GM12865 (cell line): ENCODE measurements at places on chromosomes 11 and 22.

DNA sequence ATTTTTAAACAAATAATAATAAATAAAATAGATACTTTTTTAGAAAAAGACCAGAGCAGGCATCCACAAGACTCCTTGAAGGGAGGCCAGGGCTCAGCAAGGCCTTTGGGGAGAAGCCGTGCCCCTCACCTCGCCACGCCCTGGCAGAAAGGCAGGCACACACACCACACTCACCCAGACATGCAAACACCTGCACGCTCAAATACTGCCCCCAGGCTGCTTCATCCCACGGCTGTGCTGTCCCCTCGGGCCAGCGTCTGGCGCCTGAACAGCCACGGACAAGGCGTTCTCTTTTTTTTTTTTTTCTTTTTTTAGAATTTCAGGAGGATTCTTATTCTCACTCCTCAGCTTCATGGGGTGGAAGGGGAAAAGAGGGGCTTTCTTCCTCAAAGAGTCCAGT lies 1.5 kb downstream of the FADS3 start:
- no peak for DNase-seq

DNA sequence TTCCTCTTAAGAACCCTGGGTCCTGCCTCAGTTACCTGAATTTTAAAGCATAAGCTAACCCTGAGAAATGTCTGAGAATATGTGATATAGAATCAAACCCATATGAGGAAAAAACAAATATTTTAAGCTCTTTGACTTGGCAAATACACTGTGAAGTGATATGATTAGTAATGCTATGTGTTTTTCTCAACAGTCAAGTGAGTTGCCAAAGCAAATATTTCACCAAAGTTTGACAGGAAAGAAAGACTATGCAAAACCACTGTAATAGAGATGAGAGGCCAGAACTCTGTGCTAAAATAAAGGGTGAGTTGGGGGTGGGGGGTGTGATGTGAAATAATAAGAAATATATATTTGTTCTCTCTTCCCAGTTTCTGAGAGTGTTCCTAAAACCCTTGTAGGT lies 613.5 kb upstream of the CCDC179 start:
- DNase-seq, result no peak

- DNase-seq, result no peak
Measured at GRCh38 chr11:102252339-102252891, 64.9 kb upstream of the BIRC3 start.

- no peak for DNase-seq
Measured at GRCh38 chr11:123645286-123645975, 9.0 kb downstream of the SCN3B start.

GRCh38 chr22:27115816-27116256 lies 458.4 kb downstream of the MIAT start:
- DNase-seq, result no peak

DNA sequence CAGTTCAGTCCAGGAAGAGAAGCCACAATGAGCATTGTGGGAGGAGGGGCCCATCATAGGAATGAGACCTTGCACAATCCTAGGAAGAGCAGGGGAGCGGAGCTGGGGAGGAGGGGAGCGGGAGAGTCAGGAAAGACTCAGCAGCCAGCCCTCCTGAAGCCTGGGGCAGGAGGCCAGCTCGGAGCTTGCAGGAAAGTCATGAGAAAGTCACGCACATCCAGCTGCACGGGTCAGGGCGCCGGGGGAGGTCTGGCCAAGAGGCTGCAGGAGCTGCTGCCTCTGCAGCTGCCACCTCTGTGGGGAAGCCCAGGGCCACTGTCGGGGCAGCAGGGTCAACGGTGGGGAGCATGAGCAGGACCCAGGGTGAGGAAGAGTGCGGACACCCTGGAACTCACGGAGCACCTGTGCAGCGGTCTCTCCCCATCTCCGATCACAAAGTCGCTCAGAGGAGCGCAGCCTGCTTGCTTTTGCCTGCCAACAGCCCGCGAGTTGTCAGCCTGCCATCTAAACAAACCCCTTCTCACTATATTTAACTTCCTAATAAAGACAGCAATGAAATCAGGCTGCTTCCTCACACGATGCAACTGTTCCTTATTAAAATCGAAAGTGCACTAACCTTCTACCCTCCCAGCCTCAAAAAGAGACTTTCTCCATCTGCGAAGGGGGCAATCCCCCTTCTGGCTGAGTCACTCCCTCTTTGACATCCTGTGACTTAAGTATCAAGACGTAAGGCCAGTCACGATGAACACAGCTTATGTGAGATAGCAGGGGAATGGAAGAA lies 52.9 kb upstream of the RTL6 start:
- DNase-seq, result peak; percentile 75

- DNase-seq, result peak; percentile 9
Measured at GRCh38 chr11:72308226-72309073, 64.5 kb upstream of the PHOX2A start.

GRCh38 chr11:132644520-132645239 lies 887.6 kb downstream of the OPCML start:
- no peak for DNase-seq

- no peak for DNase-seq
Measured at GRCh38 chr11:26960281-26960680, 33.6 kb upstream of the FIBIN start.

- DNase-seq, result no peak
Measured at GRCh38 chr11:6061475-6061874, 30.9 kb upstream of the OR56A1 start.

- peak; percentile 6 for DNase-seq
Measured at GRCh38 chr11:18105086-18105801, 638 bp downstream of the SAAL1 start.

DNA sequence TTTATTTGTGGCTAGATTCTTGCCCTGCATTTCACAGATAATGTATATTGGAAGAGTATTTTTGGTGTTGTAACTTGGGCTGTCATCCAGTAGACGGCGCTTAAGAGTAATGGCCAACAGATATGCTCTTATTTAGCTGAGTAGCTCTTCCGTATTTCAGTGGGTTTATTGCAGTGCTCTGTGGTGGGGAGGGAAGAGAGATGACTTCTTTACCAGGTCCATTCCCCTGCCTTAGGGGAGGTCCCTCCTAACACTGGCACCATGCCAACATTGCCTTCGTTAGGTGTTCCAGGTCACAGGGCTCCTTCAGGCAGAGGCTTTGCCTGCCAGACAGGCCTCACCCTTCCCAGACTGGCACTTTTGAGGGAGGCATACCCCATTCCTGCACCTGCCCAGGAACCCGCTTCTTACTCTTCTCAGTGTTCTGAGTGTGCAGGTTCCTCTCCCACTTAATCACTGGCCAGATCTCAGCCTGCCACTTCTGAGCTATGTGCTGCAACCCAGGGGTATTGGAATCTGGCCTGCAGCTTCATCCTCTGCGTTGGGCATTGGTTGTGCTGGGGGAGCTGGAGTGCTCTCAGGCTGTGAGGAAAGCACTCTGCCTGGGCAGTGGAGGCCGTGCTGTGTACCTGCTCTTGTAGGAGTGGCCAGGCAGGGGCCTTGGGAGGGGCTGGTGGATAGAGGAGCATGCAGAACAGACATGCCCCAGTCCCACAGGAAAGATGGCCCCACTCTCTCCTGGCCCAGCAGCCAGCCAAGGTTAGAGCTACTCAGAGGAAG lies 29.4 kb upstream of the SLN start:
- DNase-seq, result peak; percentile 76

DNA sequence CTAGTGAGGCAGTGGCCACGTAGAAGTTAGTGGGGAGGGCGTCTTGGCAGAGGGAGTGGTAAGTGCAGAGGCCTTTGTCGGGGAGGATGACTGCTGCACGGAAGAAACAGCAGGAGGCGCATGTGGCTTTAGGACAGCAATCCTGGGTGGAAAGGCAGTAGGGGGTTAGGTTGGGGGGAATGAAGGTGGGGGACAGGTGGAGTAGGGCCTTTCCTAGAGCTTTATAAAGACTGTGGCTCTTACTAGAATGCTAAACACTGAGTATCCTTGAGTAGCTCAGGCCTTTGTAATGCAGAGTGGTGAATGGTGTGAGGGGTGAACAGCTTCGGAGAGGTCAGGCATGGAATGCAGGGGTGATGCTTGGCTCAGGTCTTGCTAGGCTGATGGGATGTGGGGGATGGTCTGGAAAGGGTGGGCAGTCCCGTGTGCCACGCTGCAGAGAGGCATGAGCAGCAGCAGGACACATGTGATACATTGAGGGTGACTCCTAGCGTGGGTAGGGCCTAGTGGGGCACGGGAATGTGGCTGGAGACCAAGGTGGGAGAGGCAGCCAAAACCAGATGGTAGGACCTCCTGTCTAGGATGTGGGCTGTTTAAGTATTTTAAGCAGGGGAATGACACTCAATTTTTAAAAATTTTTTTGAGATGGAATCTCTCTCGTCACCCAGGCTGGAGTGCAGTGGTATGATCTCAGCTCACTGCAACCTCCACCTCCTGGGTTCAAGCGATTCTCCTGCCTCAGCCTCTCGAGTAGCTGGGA lies 19.2 kb downstream of the AP2A2 start:
- DNase-seq, result no peak

GRCh38 chr11:2267851-2268728 lies 2.3 kb downstream of the ASCL2 start:
- DNase-seq, result no peak

GRCh38 chr22:38078046-38078840 lies 5.7 kb downstream of the SLC16A8 start:
- DNase-seq, result no peak

GRCh38 chr22:19862619-19863246 lies 8.1 kb upstream of the GNB1L start:
- no peak for DNase-seq

- no peak for DNase-seq
Measured at GRCh38 chr22:42258126-42258525, 12.3 kb downstream of the TCF20 start.

- DNase-seq, result no peak
Measured at GRCh38 chr11:86595451-86595850, 77.0 kb downstream of the ME3 start.
